ENCODE measurements at places on chromosomes 2 and 18.

GRCh38 chr18:46639386-46639785 lies 17.6 kb downstream of the LOXHD1 start:
- DNase-seq = no peak

DNA sequence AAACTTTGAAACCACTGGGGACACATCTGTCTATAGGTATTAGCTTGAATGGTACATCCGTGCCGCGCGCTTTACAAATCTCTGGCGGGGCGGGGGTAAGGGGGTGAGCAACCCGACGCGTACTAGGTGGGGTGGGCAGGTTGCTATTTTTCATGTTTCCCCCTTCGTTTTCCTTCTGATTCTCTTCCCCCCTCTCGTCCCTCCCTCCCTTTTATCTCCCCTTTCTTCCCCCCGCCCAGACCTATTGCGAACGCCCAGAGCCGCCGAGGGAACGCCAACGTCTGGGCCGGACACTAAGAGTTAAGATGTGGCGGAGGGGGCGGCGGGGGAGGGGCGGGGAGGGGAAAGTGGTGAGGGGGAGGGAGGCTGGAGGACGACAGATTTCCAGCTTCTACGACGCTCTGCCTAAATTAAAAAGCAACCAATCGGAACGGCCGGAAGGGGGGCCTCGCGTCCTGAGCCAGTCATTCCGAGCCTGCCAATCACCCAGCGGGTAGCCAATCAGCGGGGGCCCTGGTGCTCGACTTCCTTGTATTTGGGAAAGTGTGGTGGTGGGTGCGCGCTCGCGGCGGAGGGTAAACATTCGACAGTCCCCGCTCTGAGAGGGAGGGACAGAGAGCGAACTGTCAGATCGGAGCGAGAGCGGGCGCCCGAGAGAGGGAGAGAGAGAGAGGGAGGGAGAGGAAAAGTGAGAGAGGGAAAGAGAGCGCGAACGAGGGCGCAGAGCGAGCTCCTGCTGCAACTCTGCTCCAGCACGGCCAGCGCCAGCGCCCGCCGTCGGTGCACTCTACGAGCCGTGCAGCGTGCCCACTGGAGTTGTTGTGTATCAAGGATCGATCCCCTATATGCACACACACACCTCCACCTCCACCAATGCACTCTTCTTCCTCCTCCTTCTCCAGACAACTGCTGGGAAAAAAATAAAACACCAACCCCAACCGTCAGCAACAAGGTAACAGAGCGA lies at the start of gene POU3F3:
TSS of gene POU3F3 (plus strand) at position 582 of the 964 bp plus-strand sequence. CDS start 1,396 bp downstream, outside the sequence.
- DNase-seq = no peak

GRCh38 chr18:49851624-49852023 lies 38.3 kb upstream of the ACAA2 start:
- no peak for DNase-seq

- DNase-seq = no peak
Observed at GRCh38 chr18:22132763-22133162, 36.6 kb upstream of the GATA6 start.

DNA sequence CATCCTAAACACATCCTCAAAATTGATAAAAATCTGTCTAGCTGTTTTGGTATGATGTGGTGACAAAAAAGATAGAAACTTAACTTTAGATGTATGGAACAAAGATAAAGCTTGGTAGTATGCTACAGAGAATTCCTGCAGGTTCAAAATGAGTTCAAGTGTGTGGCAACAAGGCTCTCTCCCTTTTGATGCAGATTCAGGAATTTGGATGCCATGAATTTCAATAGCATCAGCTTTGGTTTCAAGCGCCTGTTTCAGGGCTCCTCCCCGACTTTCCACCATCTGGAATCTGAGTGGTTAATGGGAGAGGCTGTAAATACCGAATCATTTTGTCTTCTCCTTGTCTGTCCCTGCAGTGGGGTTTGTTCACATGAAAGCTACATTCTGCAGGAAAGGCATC lies 180.6 kb downstream of the MTX2 start:
- DNase-seq = no peak

DNA sequence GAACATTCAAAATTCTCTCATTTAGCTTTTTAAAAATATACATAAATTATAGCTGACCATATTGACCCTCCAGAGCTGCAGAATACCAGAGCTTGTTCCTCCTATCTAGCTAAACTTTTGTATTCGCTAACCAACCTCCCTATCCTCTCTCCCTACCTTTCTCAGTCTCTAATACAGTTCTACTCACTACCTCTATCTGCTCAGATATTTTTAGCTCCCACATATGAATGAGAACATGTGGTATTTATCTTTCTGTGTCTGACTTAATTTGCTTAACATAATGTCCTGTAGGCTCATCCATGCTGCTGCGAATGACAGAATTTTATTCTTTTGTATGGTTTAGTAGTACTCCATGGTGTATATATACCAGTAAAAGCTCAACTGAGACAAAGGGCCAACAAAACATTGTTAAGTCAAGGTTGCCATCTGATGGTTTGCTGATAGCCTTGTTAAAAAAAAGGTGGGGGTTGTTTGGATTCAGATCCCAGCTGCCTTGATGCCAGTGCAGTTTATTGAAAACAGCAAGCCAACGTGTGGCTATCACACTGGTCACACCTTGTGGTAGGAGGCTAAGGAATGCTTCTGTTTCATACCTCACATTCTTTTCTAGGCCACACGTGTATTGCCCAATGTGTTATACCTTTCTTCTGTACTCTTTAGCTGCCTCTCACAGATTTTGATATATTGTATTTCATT lies 101.5 kb downstream of the VWA3B start:
- no peak for DNase-seq

DNA sequence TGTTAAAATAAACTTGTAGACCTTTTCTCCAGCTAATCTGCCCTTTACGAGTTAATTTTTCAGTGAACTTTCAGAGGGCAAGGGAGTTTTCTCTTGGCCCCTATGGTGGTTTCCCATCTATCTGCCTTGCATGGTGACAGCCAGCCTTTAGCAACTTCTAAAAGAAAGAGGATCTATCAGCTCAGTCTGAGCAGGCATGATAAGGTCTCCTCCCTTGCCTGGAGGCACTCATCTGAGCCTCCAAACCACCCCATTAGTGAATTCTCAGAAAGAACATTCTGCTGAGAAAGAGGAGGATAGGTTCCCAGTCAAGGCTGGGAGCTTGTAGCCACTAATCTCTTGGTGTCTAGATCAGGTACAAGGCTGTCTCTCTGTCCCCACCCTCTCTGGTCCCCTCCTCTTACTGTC lies 10.7 kb upstream of the GYPC start:
- DNase-seq = no peak

DNA sequence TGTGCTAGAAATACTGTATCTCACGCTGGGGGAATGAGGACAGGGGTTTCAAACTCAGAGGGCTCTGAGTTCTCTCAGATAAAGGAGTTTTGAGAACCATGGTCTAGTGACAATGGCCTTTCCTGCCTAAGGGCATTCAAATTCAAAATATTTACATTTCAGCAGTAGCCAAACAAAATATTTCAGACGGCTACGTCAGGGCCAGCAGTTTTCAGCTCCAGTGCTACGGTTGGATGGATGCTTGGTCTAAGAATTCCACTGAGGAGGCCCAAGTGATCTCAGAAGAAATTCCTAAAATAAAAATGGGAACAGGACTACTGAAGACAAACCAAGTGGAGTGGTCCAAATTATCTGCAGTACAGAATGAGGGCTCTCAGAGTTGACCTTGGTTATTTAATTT lies 41.1 kb upstream of the SCG2 start:
- DNase-seq = no peak

GRCh38 chr18:22173221-22173927 lies 4.0 kb downstream of the GATA6 start:
- DNase-seq = no peak

DNA sequence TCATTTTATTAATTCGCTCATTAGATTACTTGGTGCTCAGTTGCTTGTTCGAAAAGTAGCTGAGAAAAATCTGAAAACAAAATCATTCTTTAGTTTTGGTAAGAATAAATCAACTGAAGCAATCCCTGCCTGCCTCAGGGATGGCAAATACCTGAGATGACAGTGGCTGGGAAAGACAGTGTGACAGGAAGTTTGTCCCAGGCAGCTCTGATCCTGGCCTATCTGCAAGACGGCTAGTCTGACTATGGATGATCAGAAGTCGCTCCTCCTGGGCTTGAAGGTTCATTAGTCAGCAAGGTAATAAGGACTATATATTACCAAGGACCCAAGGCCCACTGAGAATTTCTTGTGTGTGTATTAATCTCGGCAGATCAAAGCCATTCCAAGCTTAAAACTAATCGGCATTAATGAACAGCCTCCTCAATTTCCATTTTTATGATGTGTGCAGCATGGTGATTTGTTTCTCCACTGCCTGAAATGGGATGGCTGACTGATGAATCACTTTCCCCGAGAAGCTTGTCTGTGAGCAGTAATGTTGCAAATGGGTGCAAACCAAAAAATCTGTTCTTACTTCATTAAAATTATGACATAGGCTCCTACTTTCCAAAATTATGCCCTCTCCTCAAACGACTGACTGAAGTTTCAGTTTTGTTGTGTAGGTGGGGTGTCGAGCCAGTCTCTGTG lies 199.9 kb downstream of the ACTR3 start:
- DNase-seq = no peak

DNA sequence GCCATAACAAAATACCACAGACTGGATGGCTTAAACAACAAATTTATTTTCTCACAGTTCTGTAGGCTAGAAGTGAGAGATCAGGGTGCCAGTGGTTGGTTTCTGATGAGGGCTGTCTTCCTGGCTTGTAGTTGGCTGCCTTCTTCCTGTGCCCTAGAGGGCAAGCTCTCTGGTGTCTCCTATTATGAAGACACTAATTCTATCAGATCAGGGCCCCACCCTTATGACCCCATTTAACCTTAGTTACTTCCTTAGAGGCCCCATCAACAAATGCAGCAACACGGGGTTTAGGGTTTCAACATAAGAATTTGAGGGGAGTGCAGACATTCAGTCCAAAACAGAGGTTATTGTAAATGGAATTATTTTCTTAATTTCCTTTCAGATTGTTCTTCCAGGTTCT lies 22.9 kb downstream of the CYP27A1 start:
- no peak for DNase-seq

- DNase-seq = no peak
Observed at GRCh38 chr18:55153346-55153745, 194.1 kb upstream of the CCDC68 start.

DNA sequence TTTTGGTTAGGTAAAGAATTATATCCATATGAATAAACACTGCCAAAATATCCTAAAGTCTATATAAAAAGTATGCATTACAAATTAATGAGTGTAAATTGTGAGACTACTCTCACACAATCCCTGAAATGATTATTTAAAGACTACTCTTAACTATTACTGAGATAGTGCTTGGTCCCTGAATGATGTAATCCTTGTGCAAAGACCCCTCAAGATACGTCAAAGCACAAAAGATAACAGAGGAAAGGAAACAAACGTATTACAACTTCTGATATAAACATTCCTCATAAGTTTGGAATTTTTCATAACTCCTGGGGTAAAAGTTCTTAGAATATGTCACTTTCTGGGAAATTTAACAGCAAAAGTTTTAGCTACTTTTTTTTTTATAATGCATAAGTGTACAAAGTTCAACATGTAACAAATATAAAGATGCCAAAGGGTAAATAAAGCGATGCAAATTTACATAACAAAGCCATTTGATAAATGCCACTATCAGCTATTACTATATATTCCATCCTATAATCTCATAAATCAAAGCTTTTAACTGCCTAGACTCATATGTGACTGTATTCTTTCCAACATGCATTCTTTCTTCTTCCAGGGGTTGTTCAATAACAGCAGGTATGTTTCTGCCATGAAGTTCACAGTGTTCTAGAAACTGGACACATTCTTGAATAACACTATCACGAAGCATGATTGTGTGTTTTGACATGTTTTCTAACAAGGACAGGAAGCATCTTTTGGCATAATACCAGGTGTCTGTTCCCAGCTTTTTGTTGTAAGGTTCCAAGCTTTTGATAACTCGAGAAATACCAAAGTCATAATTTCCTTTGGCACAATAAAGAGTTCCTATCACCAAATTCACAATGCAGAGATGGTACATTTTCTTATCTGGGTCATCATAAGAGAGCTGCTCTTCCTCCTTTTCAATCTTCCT lies 158.0 kb downstream of the AGPS start:
- DNase-seq = no peak

GRCh38 chr2:219611306-219611705 lies 13.6 kb downstream of the STK11IP start:
- DNase-seq = no peak

GRCh38 chr2:11750422-11750821 lies 4.0 kb downstream of the LPIN1 start:
- no peak for DNase-seq

DNA sequence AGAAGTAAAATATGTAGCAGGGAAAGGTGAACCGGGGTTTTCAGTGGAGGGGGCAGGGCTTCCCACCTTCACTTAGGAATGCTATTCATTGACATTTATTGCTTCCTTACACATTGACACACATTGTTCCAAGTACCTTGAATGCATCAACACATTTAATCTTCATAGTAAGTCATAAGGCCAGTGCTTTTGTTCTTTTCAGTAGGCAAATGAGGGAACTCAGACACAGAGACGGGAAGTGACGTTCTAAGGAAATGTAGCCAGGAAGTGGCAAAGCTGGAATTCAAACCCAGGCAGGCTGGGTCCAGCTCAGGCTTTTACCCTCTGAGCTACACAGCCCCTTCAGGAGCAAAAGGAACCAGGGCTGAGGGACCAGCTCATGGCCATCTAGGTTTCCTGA lies 20.7 kb downstream of the BMP10 start:
- no peak for DNase-seq

DNA sequence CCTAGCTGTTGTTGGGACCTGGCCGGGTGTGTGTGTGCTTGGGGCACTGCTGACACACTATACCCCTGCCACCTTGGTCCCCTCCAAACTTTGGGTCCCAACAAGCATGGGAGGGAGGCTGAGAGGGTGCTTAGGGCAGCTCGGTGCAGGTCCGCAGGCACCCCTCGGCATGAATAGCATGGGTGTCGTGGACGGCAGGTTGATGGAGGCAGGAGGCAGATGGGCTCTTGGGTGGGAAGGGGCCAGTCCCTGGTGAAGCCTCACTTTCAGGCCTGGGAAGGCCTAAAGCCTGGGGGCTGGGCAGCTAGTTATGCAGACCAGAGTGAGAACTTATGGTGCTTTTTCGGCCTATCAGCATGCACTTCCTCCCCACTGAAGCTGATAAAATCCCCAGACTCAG lies 164.2 kb downstream of the CDH19 start:
- DNase-seq = no peak

GRCh38 chr2:127032621-127033020 lies 74.3 kb downstream of the BIN1 start:
- no peak for DNase-seq

- no peak for DNase-seq
Observed at GRCh38 chr2:160632084-160632975, 138.7 kb upstream of the RBMS1 start.

GRCh38 chr2:39508198-39508597 lies 71.1 kb upstream of the MAP4K3 start:
- no peak for DNase-seq
